ENCODE measurements at places on chromosomes 5 and 9.

- no peak for DNase-seq
Observed at GRCh38 chr5:85143138-85143537, 758.5 kb upstream of the EDIL3 start.

DNA sequence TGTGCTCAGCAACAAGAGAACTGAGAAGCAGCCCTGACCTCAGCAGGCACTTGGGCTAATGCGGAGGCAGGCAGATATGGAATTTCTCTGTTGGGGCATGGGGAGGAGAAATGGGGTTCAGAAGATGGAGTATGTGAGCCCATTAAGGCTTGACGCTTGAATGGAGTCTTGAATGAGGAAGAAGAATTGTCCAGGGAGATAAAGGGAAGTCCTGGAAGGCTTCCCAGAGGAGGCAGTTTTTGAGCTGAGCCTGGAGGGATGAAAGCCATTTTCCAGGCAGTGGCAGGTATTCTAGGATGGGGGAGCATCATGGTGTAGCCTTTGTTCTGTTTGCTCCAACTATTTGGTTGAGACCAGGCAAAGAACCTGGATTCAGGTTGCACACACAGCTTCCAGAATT lies 34.5 kb downstream of the FGF18 start:
- DNase-seq, result no peak

DNA sequence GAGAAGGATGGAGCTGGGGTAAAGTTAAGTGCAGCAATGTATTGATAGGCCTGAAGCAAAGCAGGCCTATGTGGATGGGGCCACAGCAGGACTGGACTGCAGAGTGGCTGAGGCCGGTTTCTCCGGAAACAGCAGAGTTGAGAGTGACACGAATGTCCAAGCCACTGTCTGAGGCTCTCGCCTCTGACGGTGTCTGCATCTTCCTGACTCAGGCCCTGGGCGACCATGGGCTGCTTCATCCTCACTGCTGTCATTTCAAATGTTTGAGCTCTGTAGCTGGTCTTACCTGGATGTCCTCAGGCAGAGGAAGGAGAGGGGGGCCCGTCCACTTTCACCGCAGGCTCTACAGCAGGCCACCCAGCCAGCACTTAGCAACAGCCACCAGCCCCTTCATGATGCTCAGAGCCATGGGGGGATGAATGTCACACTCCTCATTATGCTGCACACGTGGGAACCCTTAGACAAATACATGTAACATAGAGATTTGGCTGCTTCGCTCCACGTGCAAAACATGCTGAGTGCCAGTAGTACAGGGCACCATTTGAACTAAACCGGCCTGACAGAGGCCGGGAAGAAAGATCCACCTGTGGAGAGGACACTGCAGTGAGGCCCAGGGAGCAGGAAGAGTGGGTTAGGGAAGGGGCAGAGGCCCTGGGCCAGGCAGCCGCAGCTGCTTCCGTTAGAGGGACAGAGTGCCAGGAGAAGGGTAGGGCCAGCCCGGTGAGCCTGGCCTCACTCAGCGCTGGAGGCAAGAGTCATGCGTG lies 31.7 kb upstream of the NXNL2 start:
- no peak for DNase-seq

DNA sequence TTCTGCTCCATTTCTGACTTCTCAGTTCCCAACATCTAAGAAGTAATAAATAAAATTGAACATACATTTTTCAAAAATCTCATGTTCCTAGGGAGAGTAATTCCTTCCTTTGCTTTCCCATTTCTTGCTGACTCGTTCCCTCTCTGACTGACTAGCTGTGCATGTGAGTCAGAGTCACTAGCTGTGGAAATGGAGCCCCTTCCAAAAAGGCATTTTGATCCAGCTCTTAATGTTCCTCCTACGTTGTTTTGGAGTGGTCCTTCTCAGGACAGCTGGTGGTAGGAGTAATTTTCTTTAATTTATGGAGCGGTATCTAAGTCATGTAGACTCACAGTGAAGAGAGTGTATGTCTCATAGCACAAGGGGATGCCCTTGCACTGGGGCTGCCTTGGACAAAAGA lies 460.2 kb downstream of the GADD45G start:
- peak; percentile 10 for DNase-seq

GRCh38 chr5:41510176-41510831 lies at the start of gene PLCXD3:
Gene PLCXD3 (minus strand): TSS chr5:41510601. CDS start chr5:41510526, 75 bp downstream.
- no peak for DNase-seq

- peak; percentile 68 for DNase-seq
Observed at GRCh38 chr5:45696206-45696836, at the start of gene HCN1. Gene HCN1 (minus strand): TSS chr5:45696380.

- DNase-seq, result no peak
Observed at GRCh38 chr5:53963958-53964357, 346.4 kb downstream of the ARL15 start.

GRCh38 chr5:96279801-96280542 lies 153.1 kb downstream of the PCSK1 start:
- no peak for DNase-seq

- DNase-seq, result no peak
Observed at GRCh38 chr5:143115381-143115780, 288.1 kb downstream of the NR3C1 start.

- DNase-seq, result no peak
Observed at GRCh38 chr5:127856292-127856691, 153.1 kb downstream of the CCDC192 start.

GRCh38 chr5:139664727-139665351 lies 16.7 kb downstream of the CXXC5 start:
- DNase-seq, result no peak

- no peak for DNase-seq
Observed at GRCh38 chr9:74598874-74599273, 101.7 kb downstream of the RORB start.

DNA sequence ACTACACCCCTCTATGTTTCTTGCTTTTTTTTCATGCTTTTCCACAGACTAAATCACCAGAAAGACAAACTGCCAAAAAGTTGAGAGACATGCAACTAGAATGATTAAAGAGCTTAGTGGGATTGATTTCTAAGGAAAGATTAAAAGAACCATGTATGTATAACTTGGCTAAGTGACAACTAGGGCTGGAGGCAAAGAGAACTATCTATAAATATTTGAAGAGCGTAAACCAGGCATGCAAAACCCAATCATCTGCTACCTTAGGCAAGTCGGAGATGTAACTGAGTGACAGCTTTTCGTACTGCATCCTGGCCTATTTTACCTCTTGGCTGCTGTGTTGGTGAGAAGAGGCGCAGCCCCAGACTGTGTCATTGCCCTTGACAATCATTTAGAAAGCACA lies 121.0 kb upstream of the TLX3 start:
- DNase-seq, result no peak

DNA sequence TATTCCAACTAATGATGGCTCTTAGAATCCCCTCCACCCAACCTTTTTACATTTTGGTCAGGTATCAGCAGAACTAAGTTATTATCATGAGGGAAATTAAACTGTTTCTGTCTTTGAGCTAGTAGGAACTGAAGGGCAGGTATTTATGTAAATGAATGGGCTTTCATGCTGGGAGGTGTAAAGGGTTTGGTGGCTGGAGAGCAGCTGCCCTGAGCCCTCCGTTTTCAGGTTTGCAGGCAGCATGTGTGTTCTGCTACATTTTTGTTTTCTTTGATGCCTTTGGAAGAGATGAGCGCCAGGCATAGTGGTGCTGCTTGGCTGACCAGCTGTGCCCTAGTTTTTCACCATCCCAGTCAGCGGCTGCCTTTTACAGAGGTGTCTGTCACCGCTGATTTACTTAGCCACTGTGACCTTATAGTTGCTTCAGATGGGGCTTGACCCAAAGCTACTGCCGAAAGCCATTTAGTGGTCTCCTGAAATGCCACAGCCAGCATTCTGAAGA lies 231.9 kb downstream of the MAST4 start:
- DNase-seq, result no peak

GRCh38 chr5:126104341-126104740 lies 318.9 kb upstream of the GRAMD2B start:
- DNase-seq, result no peak

GRCh38 chr9:35499701-35500030 lies 9.8 kb downstream of the RUSC2 start:
- DNase-seq, result no peak

DNA sequence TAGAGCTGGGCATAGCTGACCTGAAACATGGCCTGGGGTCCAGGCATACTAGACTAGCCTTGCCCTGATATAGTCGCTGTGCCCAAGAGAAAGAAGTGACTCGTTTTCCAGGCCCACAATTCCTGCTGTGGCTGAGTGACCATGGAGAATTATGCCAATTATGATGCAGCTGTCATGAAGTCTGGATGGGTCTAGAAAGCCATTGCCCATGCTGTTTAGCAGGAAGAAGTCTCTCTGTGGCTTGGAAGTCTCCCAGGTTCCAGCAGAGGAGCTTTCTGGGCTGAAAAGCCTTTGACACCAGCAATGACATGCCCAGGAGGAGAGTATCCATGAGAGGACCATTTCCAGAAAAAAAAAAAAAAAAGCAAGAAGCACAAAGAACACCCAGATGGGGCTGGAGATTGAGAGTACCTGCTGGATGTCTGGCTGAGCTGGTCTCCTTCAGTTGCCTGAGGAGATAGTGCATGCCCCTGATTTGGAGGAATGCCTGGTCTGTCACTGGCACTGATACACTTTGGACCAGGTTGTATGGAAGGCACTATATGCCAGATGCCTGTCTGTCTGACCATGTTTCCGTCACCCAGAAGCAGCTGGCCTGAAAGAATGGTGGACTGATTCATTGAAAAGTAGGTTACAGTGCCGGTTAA lies 128.0 kb upstream of the EPB41L4A start:
- DNase-seq, result no peak

GRCh38 chr5:9833871-9834270 lies 203.7 kb upstream of the TAS2R1 start:
- DNase-seq, result no peak

DNA sequence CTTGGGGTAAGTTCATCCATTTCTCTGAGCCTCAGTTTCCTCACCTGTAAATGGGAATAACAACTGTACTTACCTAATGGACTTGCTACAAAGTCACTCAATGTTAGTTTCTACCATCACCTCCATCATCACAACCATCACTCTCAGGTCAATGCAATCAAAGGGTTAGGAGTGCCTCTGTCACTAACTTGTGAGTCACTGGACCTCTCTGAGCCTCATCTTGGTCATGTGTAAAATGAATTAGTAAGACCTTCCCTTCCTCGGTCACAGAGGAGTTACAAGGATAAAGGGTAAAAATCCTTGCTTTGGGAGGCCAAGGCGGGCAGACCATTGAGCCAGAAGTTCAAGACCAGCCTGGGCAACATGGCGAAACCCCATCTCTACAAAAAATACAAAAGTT lies 12.8 kb downstream of the FABP6 start:
- DNase-seq, result no peak

- no peak for DNase-seq
Observed at GRCh38 chr9:124458441-124458840, 8.2 kb downstream of the ADGRD2 start.

DNA sequence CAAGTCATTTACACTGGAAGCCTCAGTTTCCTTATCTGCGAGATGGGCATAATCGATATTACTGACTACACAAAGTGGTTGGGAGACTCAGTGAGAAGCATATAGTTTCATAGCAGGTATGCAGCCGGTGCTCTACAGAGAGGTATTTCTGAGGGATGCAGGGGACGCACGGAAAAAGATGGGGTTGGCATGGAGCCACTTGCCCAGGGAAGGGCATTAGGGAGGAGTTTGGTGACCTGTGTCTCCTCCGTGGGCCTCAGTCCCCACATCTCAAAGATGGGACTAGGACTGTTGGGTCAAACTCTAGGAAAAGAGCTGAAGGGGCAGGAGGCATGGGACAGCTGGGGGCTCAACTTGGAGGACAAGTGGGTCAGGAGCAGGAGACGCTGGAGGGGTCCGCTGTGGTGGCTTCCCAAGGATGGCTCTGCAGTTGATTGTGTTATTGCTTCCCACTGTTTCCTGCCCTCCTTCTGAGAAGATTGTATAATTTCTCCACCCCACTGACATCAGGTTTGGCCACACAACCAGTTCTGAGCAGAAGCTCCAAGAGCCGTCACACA lies 158.6 kb upstream of the ALDH1B1 start:
- DNase-seq, result no peak
